ENCODE measurements at places on chromosomes 6 and 20.

DNA sequence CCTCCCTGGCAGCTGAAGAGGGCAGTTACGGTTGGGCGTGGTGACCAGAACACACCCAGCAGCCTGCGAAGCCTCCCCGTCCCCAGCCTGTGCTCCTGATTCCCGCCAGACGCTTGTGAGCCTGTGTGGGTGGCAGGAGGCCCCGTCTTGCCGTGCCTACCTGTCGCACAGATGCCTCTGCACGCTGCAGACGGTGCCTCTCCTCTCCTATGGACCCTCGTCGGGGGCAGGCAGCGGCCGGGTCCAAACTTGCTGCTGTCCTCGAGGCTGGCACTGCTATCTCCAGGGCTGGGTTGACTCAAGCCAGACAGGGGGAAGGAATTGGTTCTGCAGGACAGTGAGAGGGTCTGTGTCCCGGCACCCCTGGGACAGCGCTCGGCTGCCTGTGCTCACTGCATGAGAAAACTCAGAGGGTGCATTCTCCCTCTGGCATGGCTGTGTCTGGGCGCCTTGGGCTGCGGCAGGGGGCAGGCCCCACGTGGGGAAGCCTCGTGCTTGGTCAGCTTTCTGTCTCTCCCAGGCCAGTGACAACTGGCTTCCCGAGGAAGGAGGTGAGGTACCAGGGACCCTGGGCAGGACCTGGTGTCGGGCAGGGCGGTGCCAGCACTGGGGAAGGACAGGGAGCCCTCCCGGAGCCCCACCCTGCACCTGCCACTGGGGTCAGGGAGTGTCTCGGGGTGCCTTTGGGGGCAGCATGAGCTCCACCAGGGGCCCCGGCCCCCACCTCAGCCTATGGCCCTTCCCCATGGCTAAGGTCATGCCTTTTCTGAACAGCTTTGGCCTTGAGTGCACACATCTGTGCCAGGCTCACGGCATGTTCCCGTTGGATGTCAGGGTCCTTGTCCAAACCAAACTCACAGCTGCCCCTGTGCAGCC, 127.5 kb downstream of the TAF4 start:
- DNase-seq: no peak

DNA sequence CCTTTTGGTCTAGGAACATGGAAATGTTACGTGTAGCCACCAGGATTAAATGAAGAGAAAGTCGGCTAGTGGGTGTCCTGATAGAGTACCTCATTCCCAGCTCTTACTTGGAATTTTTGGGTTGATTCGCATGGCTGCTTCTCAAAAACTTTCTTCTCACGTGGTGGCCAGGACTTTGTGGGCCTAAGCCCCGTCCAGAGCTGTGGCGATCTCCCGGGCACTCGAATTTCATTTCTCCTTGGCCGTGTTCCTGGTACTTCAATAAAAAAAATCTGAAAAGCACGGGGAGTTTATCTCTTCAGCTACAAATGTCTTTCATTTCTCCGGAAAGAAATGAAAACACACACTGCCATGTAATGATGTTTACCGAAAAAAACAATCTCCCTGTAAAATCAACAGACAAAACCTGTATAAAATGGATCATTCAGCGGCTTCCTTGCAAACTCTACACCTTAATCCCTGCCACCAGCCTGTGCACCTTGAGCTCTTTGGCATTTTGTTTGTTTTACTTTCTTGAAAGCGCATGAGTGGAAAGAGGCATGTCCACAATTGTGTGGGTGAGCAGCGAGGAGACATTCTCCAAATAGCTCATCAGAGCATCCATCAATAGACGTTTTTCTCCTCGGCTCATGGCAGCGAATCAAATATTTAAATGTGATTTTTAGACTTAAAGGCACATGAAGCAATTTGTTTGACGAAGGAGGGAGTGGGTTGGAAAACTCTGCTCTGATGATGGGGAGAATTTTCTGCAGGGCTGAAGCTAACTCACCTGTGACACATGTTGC, 173.1 kb downstream of the TFAP2C start:
- DNase-seq: no peak

GRCh38 chr6:140988780-140989179, 1143.9 kb upstream of the GJE1 start:
- DNase-seq: no peak

GRCh38 chr20:34083137-34083536, 28.9 kb downstream of the EIF2S2 start:
- DNase-seq: no peak

DNA sequence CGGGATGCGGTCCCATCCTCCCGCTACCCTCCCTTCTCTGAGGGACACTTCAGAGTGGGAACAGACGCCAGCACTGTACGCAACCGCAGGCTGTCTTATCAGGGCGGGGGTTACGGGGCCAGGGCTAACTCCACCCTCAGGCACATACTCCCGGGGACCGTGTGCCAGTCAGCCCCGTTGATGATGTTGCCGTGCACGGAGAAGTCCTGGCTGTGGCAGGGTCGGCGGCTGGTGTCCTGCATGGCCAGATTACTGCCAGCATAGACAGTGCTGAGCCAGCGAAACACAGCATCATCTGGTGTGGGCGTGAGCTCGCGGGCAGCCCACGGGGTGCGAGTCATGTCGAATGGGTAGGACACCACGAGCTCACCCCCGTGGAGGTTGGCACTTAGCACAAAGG, 5.0 kb downstream of the CPXM1 start:
- no peak for DNase-seq
